ENCODE measurements at places on chromosomes 12 and 14. TPM values are rescaled to one million over a fixed set of nuclear protein-coding genes. Genes with fewer than 3 reads are reported as not detected.

The RNF212B gene
- not detected for total RNA-seq

- no peak overlapping the region for H3K27ac ChIP-seq
- DNase-seq, result no peak
- H3K36me3 ChIP-seq, result no peaks in the 10 kb centered on the region
- no peak overlapping the region for H3K4me3 ChIP-seq
- no peaks in the 10 kb centered on the region for H3K27me3 ChIP-seq
- no peaks in the 10 kb centered on the region for H3K4me1 ChIP-seq
Measured at GRCh38 chr14:25484235-25484634, 434.3 kb upstream of the STXBP6 start.

DNA sequence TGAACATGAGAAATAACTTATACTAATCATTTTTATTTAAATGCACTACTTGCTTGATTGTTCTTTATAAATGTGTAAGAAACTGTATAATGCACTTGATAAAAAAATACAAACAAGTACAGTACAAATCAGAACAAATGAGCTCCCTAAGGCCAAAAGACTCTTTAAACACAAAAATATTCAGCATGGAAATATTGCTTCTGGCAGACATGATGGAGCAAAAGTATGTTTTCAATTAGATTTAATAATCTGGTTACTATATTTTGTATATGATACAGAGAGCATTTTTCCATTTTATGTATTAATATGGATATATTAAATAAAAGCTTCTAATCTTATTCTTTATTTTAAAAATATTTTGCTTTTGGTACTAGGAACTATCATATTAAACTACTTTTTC, 800.2 kb upstream of the LRFN5 start:
- no peaks in the 10 kb centered on the region for H3K4me1 ChIP-seq
- H3K4me3 ChIP-seq, result no peak overlapping the region
- no peaks in the 10 kb centered on the region for H3K36me3 ChIP-seq

GRCh38 chr14:31806249-31806648, 245.0 kb downstream of the NUBPL start:
- no peak overlapping the region for H3K27ac ChIP-seq
- no peak overlapping the region for H3K4me3 ChIP-seq
- H3K36me3 ChIP-seq, result peaks cover 9% of the 10 kb centered on the region
- H3K4me1 ChIP-seq, result no peaks in the 10 kb centered on the region
- H3K27me3 ChIP-seq, result no peaks in the 10 kb centered on the region
- no peak for DNase-seq

The ADGRD1 gene
- total RNA-seq, result 99.5 TPM

GRCh38 chr14:95248432-95248831, 71.3 kb downstream of the CLMN start:
- peaks cover 38% of the 10 kb centered on the region for H3K4me1 ChIP-seq
- no peaks in the 10 kb centered on the region for H3K36me3 ChIP-seq
- peaks cover 6% of the 10 kb centered on the region for H3K27me3 ChIP-seq
- no peak overlapping the region for H3K27ac ChIP-seq
- DNase-seq, result no peak

DNA sequence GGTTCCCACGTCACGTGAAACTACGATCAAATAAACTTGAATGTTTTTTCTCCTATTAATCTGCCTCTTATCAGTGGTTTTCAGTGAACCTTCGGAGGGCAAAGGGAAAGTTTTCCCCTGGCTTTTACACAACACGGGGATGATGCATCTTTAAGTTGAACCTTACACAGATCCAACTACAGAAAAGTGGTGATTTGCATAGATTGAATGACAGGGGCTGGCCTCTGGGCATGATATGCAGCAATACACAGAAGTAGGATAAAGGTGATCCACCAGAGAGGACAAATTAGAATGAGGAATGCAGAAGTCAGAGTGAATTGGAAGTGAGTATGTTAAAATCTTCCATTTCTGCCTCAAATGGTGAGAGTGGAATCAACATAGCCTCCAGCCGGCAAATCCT, 11.6 kb downstream of the GSG1 start:
- H3K27ac ChIP-seq, result no peak overlapping the region
- no peaks in the 10 kb centered on the region for H3K36me3 ChIP-seq
- DNase-seq, result no peak
